ENCODE measurements at places on chromosomes 16 and 17.

DNA sequence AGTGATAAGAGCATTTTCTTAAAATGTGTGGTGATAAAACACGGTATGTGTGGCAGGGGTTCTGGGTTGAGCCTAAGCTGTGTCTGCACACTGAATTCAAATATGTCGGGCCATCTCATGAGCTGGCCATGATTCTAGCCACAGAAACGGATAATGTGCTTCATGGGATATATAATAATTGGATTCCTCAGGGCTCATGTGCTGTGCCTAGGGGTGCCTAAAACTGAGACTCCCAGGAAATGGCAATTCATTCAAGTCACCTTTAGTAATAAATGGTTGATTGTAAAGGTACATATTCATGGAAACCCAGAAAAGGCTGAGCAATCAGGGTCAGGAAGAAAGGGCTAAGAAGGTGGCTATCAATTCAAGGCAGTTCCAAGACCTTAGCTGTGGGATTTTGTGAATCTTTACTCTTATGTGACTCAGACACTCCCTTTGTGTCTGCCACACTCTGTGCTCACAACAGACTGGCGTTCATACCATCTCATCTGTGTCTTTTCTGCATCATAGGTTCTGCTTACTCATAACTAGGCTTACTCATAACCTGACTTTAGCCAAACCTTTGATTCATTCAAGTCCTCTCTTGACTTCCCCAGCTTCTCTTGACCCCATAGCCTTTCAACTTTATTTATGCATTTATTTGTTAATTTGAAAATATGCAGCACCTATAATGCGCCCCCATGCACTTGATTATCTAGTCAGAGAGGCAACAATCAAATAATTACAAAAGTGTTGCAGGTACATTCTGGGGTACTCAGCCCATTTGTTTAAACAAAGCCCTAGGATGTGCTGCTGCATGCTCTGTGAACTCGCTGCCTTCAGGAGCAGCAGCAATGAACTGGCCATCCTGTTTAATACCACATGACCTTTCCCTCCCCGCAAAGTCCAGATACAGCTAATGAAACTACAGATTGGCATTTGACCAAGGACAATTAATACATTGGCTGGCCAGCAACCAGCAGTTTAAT, 28.4 kb upstream of the MED13 start:
- no peak for DNase-seq

DNA sequence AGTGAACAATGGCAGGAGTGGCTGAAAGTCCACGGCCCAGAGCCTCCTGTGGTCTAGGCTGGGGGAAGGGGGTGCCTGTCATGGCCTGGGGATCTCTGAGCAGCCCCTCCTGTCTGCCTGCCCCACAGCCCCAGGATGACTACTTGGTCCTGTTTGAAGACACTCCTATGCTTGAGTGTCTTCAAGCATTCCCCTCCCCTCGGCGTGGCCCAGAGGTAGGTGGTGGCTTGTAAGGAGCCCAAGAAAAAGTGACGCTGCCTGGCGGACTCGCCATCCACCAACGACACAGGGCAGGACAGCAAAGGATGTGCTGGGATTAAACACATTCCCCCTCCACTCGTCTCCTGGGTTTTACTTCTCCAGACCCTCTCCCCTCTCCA, 5.7 kb downstream of the SULT1A1 start:
- DNase-seq, result no peak

GRCh38 chr17:78210111-78210510, 3.9 kb upstream of the BIRC5 start:
- DNase-seq, result no peak

DNA sequence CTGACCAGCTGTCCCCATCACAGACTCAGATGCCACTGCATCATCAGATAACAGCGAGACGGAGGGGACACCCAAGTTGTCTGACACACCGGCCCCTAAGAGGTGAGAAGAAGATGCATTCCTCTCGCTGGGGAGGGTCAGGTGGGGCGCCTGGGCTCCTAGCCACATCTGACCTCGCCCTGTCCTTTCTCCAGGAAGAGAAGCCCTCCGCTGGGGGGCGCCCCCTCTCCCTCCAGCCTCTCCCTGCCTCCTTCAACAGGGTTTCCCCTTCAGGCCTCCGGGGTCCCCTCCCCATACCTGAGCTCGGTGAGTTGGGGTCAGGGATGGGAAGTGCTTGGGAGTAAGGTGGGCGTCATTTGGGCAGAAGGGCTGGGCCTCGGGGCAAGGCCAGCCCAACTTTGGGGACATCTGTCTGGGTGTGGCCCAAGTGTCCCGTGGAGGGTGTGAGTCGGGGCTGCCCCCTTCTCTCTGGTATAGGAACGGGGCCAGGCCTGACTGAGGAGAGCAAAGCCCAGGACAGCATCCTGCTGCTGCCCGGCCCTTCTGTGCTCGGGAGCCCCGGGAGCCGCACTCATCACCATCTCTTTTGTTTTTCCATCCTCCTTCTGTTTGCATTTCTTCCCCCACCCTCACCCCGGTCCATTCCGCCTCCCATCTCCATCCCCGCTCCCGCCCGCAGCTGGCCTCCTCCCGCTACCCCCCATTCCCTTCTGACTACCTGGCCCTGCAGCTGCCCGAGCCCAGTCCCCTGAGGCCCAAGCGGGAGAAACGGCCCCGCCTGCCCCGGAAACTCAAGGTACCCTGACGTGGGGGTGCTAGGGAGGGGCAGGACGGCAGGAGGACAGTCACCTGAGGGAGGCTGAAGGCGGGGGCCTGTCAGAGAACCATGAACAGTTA, 4.9 kb downstream of the INO80E start:
- no peak for DNase-seq

DNA sequence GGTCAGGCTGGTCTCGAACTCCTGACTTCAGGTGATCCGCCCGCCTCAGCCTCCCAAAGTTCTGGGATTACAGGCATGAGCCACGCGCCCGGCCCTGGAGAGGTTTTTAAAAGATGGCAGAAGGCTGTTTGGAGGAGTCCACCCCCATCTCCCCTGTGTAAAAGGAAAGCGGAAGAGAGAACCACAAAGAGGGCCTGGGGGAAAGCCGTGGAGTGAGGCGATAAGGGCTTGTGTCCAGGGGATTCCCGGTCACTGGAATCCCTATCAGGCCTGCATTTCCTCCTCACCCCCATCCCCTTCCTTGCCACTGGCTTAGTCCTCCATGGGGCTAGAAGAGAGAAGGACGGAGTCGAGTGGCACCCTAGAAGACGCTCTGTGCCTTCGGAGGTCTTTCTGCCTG, at the start of gene GP1BA:
GP1BA (plus strand) TSS at position 315 of the 400 bp plus-strand sequence. CDS start 328 bp downstream, outside the sequence.
- DNase-seq, result no peak

DNA sequence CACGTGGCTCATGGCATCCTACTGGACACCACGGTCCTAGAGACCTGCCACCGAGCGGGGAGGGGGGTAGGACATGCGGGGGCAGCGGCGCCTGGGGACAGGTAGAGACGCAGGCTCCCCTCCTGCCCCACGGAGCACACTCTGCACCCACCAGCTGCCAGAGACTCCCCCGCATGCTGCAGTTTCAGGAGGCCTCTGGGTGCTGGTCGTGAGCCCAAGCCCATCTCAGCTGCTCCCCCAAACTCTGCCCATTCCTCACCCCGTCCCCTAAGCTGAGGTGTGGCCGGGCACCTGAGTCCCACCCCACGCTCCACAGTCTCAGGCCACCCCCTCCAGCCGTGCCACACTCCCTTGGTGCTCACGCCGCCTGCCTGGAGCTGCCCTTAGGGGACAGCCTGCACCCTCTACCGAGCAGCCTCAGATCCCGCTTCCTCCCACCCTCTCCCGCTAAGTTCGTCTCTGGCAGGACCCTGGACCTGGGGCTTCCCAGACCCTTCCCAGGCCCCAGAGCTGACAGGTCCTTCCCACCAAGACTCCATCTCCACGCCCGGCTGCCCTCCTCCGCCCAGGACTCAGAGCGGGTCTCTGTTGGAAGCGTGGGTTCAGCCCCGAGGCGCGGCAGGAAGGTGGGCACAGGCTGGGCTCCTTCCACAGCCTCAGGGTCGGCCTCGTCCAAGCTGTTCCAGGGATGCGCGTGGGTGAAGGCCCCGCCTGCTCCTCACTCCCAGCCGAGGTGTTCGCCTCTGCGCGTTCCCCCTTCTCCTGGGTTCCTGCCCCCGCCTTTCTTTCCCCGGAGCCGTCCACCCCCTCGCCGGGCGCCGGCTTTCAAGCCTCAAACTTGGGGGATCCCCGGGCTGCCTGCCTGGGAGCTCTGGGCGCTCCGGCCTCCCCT, 1.3 kb downstream of the RAB40B start:
- peak; percentile 31 for DNase-seq

- DNase-seq, result no peak
Measured at GRCh38 chr17:76867578-76868175, 527 bp upstream of the MGAT5B start.

- no peak for DNase-seq
Measured at GRCh38 chr17:45825792-45826191, 18.9 kb upstream of the SPPL2C start.

- no peak for DNase-seq
Measured at GRCh38 chr17:62965174-62965685, 805 bp upstream of the TANC2 start.

- DNase-seq, result peak; percentile 58
Measured at GRCh38 chr17:51764387-51764971, 394.0 kb downstream of the CA10 start.

Data from left hindlimb (tissue), 1 donor.